Anterior cingulate cortex (tissue), 58 donors: ENCODE measurements at places on chromosomes 16 and 17.

DNA sequence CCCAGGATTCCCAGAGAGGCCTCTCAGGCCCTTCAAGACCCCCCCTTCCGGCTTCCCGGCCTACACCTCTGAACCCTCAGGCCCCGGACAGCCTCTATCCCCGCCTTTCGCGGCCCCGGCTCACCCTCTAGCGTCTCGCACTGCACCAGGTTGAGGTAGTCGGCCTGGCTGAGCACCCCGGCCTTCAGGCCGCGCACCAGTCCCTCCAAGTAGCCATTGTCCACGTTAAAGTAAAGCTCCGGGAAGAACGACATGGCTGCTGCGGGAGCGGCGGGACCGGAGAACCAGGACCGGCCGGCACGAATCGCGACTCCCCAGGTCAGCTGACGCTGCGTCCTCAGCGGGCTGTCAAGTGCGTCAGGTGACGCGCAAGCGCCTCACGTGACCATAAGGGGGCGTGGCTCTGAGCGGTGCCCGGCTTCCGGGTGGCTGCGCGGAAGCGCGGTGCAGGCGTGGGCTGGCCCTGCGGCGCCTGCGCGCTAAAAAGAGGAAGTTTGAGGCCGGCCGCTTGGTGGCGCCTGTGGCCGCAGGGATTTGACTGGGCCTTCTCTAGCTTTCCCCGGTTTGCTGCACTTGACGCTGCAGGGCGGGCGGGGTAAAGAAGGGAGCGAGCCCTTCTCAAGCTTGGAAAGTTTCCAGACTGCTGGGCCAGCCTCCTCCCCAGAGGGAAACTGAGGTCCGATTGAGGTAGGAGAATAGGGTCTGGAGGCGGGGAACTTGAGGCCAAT is at the start of gene ATP6V0D1:
ATP6V0D1 (minus strand) TSS at position 325 of the 728 bp plus-strand sequence; CDS start at position 254, 71 bp downstream.
- DNase-seq, result peak; percentile 98

DNA sequence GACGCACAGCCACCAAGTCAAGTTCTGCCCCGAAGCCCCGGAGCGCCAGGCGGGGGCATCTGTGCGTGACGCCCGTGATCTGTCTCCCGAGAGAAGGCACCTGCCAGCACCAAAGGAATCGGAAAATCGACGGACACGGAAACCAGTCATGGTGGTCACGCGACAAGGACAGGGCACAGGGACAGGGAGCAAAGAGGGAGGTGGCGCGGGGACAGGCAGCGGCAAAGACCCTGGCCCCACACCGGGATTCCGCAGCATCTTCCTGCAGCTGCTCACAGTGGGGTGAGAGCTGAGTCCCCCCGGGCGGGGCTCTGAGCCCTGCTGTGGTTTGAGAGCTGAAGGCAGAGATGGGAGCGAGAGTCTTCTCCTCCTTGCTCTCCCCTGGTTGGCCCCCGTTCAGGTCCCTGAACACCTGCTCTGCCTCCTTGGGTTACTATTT is 56.4 kb downstream of the ABR start:
- no peak for DNase-seq

DNA sequence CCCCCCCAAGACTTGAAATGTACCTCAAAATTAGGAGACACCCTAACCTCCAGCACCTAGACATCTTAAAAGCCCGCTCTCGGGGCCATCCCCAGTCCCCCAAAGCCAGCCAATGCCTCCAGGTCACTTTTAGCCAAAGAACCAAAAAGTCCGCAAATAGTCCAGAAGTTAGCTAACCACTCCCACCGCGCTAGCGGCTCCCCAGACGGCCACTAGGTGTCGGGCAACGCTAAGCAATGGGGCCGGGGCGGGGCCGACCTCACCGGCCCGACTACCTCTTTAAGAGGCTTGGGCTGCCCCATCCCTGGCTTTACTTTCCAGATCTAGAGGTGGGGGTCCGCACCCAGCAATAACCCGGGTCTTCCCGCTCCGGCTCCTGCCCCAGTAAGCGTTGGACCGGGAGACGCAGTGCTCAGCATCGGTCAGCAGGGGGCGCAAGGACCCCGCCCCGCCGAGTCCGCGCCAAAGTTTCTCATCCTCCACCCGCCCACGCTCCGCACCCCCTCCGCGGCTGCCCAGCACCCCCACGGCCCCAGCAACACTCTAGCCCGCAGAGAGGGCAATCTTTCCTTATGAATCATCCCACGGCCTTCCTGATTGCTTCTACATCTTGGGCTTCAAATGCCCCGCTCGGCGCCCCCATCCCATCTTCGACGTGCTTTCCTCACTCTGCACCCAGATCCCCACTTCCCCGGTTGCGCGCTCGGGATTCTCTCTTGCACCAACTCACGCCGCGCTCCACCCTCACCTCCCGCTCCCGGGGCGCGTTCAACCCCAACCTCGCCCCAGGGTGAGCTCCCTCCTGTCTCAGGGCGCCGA is 765 bp downstream of the COL1A1 start:
- DNase-seq, result peak; percentile 47

DNA sequence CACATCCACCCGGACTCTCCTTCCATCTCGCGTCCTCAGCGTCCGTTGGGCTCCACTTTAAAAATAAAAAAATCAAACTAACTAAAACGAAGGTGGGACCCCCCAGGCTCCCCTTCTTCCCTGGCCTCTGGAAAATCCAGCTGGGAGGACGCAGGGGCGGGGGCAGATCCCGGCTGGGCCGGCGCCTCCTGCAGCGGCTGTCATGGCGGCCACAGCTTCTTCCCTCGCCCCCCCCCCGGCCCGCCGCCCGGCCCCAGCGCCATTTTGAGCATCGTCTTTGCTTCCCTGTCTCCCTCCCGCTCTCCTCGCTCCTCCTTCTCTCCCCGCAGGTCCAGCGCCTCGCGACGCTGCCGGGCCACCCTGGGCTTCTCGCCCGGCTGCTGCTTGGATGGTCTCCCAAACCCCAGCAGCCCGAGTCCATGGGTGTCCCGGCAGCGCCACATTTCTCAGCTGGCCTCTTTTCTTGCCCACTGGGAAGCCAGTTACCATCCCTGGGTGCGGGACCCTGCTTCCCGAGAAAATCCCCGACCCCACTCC is 3.3 kb downstream of the HOXB2 start:
- DNase-seq, result no peak

GRCh38 chr16:78669994-78670393 is 570.5 kb downstream of the WWOX start:
- no peak for DNase-seq

- no peak for DNase-seq
Measured at GRCh38 chr17:4256952-4257351, 6.8 kb downstream of the ANKFY1 start.

- DNase-seq, result no peak
Measured at GRCh38 chr17:8692916-8693315, 51.7 kb downstream of the CCDC42 start.

DNA sequence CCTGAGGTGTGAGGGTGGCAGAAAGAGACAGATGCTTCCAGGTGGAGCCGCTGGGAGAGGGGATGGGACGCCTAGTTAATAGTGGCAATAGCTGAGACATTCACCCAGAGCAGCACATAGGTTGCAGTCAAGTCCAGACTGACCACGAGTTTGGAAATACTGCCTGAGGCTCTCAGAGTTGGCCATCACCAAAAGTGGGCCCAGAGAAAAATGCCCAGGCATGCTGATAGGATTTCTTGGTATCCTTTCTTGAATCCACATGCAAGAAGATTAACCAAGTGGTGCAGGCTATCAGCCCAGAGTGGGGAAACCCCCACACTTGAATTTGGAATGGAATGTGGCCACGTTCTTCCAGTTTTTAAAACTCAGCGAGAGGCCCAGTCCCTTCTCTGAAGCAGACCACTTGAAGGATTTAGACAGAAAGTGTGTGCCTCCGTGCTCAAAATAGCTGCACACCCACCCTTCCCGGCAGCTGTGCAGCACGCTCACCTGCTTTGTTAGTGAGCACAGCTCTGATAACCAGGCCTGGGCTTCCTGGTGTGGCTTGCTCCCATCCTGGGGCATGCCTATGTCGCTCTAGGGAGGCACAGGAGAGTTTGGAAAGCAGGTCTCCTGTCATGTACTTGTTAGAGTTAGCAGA is 35.7 kb downstream of the PLD6 start:
- no peak for DNase-seq

DNA sequence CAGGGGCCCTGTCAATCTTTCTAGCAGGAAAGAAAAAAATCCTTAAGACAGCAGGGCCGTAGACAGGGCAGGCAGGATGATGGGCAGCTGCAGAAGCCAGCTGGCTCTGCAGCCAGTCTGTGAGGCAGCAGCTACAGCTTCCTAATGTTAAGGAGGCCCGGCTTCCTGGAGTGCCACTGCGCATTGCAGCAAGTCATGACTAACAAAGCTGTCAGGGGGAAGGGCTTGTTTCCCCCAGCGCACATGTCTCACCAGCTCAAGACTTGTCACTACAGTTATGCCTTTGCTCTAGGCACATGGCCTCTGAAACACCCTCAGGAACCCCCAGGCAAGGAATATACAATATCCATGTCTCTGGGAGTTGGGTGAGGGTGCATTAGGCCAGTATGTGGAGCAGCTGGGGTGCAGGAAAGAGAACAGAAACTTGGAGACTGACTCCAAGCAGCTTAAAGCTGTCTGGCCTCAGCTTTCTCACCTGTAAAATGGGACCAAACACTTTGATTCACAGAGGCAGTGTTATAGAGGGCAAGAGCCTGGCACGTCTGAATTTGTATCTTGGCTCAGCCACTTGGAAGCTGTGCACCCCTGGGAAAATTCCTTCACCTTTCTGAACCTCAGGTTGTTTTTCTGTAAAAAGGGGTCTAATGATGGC is 220.0 kb downstream of the HAPSTR1 start:
- DNase-seq, result no peak

DNA sequence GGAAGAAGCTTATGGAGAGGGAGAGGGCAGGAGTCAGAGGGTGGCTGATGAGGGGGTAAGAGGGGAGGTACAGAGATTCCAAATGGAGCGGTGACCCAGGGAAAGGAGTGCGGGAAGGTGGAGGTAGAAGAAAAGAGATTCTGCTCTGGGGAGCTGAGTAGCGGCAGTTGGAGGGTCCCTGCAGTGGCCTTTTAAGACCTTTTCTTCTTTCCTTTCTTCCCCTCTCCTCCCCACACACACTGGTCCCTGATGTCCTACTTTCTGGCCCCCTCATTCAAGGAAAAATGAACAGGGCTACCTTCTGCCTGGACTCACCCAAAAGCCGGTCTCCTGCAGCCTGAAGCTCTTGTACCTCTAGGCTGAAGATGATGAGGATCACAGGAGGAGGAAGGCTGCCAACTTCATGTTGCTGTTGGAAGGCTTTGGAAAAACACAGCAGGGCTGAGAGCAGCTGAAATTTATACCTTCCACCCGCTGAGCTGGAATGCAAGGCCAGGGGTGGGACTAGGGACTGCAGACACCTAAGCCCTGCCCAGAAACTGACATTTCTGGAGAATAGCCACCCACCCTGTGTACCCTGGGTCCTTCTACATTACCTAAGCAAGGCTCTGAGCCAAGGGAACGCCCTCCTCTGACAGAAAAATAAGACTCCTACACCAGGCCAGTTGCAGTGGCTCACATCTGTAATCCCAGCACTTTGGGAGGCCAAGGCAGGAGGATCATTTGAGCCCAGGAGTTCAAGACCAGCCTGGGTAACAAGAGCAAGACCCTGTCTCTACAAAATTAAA is 9.4 kb upstream of the HEATR6 start:
- no peak for DNase-seq

GRCh38 chr17:39808409-39808997 is 55.6 kb downstream of the IKZF3 start:
- DNase-seq, result no peak

DNA sequence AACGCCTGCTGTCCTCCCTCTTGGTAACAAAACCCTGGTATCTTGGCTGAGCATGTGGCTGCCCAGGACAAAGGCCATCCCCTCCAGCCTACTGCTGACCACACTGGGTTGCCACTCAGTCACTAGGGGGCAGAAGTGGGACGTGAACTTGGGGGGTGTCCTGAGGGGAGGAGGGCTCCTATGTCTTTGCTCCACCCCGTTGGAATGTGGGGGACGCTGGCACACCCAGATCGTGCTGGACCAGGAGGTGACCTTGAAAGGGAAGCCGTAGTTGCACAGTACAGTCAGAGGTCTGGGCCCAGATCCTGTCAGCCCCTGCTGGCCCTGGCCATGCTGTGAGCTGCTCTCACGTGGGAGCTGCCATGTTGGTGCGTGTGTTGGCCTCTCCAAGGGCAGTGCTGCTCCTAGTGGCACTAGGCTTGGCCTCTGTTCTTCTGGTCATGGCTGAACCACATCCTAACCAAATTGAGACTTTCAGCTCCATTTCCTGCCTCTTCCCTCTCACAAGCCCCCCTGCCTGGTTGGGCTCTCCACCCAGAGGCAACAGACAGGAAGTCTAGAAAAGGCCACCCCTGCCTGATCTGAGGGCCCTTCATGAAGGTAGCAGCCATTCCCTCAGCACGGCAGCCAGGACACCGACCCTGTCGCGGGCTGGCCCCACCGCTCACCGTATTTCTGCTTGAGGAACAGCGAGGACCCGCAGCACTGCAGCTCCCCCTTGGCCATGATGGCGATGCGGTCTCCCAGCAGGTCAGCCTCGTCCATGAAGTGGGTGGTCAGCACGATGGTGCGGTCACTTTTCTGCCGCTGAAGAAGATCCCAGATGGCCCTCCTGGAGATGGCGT is 29.0 kb upstream of the RNPS1 start:
- no peak for DNase-seq

DNA sequence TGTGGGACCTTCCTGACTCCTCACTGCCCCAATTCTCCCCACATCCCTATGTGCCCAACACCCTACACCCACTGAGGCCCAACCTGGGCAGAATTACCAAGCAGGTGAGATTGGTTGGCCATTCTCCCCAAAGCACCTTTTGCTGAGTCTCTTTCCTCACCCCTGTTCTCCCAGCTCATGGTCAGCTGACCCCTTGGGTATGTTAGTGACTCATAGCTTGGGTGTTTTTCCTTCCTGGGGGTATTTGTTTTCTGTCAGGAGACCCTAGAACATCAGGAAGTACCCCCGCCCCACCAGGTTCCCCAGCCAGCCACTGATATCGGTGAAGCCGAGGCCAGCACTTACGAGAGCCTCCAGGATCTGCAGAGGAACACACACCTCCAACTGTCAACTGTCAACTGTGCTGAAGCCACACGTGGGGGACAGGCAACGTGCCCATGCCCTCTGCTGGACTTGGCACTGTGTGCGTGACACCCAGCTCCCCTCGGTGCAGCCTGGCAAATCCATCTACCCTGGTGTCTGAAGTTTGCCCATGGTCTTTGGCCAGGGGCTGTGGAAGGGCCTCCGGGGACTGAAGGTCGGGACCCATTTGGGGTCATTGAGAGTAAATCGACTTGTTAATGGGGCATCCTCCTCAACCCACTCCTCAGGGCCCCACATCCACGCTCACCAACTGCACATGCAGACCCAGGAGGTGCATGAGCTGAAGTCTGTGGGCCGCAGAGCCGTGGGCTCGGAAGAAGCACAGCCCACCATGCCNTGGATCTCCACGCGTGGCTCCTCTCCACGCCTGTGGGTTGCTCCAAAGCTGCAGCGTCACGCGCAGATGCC is 53.1 kb downstream of the METRNL start:
- DNase-seq, result no peak

- DNase-seq, result no peak
Measured at GRCh38 chr17:44601973-44602372, 44.7 kb downstream of the FZD2 start.

DNA sequence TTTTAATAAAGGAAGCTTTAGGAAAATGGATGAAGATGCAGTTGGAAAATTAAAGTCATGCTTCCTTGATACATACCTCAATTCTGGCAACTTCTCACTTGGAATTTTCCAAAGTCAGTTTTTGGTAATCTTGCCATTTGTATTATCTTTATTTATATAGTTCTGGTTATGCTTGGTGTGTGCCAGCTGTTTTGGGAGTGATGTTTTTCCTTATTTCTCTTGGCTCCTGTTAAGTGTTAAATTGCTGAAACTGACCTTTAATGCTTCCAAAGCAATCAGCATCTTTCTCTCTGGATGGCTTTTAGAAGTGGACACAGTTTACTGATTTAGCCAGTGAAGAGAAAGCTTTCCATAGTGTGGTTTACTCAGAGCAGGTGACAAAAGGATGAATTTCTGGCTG is 70.1 kb upstream of the HAS3 start:
- no peak for DNase-seq

GRCh38 chr16:52074133-52074532 is 472.8 kb downstream of the TOX3 start:
- no peak for DNase-seq
